ENCODE measurements at places on chromosomes 5 and 9.

DNA sequence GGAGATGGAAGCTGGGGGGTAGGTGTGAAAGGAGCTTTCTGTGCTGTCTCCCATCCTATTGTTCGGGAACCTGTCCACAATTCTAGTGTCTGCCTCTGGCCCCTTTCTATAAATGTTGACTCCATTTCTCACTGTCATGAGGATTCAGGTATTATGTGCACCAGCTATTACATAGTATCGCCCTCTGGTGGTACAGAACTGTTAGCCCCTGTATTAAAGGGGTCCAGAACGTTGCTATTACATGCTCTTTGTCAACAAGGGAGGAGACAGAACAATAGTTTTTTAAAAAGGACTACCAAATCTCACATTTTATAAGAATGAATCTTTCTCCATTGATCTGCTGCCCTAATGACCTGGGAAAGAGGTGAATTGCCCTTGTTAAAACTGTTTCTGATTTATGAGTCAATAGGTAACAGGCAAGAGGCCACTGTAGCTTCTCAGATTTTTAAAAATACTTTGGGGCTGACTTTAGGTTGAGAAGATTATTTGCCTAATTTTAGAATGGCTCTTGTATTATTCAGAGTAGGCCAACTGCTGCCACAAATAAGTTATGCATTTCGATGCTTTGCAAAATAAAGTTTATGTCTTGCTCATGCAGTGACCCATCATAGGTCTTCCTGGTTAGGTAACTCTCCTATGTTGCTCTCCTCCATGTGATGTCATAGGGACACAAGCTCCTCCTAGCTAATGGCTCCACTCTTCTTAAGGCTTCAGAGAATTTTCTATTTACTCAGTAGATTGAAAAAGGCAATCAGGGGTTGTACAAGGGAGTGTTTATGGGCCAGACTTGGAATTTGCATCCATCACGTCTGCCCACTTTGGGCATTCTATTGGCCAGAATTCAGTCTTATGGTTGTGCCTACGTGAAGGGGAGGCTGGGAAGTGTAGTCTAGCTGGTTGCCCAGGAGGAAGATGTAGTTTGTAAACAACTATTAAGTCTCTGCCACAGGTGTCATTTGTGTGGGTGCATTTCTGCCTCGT lies 20.8 kb downstream of the DCANP1 start:
- DNase-seq = peak; percentile 57

DNA sequence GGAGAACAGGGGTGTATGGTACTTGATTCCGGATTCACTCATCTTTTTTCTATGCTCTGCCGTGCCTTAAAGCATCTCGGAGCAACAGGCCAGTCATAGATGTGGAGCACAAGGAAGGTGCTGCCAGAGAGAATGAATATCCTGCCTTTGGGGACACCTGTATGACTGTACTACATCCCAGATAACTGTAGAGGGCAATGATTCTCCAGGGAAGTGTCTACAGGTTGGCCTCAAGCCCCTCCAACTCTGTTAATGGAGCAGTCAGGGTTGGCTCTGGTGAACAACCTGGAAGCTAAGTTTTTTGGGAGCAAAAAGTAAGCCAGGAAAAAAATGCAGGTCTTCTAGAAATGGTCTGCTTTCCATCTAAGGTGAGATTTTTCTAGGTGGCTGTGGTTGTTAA lies 71.0 kb downstream of the NREP start:
- no peak for DNase-seq

- DNase-seq = no peak
Measured at GRCh38 chr5:81761970-81762369, 11.1 kb upstream of the SSBP2 start.

- DNase-seq = no peak
Measured at GRCh38 chr5:149627070-149627469, 45.8 kb downstream of the ARHGEF37 start.

GRCh38 chr9:90032296-90033027 lies 427.6 kb downstream of the GADD45G start:
- DNase-seq = no peak

DNA sequence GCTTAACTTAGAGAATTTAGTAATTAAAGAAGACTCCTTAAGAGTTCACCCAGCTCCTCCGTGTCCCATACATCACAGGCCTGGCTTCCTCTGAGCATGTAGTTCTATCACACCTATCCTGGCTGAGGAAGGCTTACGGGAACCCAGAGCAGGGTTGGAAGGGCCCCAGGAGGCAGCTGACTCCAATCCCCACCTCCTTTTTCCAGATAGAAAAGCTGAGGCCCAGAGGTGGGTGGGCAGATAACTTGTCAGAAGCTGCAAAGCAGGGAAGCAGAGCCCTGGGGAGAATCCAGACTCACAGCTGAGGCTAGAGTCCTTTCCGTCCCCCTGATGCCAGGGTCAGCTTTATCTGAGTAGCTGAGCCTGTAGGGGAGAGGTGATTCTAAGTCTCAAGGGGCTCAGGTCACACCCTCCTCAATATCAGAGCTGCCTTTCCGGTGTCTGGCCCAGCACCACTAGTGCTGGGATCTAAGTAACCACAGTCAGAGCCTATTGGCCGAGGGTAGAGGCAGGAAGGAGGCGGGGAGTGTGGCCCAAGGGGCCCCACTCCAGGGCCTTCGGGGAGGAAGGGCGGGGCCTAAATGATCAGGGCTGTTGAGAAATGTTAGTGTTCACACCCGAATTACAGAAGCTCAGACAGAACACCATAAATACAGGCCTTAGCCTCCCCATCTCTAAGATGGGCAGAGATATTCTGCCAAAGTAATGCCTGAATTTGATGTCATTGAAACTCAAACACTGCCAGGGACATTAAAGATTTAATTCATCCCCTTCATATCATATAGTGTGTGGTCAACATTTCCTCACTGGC lies 9.9 kb downstream of the CCDC69 start:
- peak; percentile 92 for DNase-seq

DNA sequence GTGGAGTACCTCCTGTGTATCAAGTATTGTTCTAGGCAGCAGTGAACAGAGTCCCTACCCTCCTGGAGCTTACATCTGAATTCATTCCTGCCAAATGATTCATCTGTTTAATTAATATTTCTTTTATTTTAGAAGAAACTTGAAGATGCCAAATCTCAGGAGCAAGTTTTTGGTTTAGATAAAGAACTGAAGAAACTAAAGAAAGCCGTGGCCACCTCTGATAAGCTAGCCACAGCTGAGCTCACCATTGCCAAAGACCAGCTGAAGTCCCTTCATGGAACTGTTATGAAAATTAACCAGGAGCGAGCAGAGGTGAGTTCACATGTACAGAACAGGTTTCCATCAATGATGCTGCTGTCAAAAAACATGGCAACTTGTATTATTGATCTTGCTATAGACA lies 57.9 kb downstream of the RAB14 start:
- no peak for DNase-seq

- no peak for DNase-seq
Measured at GRCh38 chr5:55578771-55579170, 44.0 kb upstream of the PLPP1 start.

GRCh38 chr5:29089591-29090130 lies 2051.3 kb upstream of the CDH9 start:
- DNase-seq = no peak

- no peak for DNase-seq
Measured at GRCh38 chr9:131836607-131837315, 96.9 kb upstream of the RAPGEF1 start.

GRCh38 chr5:87361031-87361445 lies 51.7 kb downstream of the CCNH start:
- no peak for DNase-seq

DNA sequence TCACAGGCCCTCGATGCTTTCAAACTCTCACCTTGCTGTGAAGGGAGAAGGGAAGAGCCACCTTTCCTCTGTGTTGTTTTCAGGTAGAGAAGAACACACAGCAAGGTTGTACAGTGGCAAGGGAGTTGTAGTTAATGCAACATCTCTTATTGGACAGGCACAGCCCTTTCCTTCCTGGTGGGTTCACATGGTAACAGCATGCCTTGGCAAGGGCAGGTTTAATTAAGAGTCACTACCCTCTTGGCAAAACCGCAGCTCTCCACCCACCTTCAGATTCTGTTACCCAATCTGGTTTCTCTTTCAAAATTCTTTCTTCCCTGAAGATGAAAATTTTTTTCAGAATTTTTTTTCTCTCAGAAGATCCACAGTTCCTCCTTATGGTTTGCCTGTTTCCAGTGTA lies 253.1 kb downstream of the TLR4 start:
- no peak for DNase-seq

GRCh38 chr9:23258569-23258968 lies 567.5 kb downstream of the ELAVL2 start:
- DNase-seq = no peak

- DNase-seq = no peak
Measured at GRCh38 chr9:124280176-124280691, 22.5 kb downstream of the NEK6 start.

DNA sequence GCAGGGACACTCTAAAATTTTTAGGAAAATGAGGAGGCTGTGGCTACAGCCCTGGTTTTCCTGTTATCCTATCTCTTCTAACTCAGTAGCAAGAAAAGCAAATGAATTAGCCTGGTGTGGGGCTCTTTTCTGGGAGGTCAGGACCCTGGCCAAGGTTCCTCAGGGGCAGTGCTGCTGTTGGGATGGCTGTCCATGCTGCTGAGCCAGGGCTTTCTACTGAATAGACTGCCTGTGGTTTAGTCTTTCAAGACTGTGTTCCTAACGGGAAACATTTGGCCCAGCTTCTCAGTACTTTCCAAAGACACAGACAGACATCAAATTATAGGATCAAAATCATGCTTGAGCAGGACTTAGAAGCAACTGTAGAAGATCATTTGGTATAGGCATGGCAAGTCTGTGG lies 18.1 kb downstream of the TNC start:
- DNase-seq = no peak

GRCh38 chr5:40689438-40689837 lies 9.7 kb downstream of the PTGER4 start:
- DNase-seq = peak; percentile 56

DNA sequence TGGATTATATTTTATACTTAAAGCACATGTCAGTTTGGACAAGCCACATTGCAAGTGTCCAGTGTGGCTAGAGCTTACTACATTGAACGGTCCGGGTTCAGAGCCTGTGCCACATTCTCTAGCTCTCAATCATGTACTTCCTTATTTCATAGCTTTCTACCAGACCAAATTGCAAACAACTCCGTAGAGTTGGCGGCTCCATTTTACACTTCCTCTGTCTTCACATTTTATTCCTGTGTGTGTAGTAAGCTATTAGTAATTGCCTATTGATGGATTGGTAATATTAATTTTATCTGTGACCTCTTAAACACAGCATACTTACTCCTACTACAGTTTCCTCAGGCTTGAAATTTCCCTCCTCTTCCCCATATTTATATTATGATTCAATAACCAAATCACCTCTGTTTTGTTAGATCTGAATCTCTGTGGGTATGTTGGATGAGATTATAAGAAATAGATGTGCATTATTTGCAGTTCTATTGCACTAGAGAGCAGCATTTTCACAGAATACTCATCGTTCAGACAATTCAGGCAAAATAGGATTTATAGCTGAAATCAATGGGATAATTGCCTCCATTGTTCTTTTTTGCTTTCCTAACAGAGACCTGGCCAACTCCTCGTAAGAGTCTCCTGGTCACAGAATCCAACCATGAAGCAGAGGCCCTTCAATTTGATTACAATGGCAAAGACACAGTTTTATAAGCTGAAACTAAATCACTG lies 29.0 kb upstream of the C9orf72 start:
- no peak for DNase-seq

- DNase-seq = no peak
Measured at GRCh38 chr9:6711403-6711802, 46.4 kb upstream of the KDM4C start.
